Cortex of kidney (tissue), 1 donor: ENCODE measurements at places on chromosomes 12 and 14.

DNA sequence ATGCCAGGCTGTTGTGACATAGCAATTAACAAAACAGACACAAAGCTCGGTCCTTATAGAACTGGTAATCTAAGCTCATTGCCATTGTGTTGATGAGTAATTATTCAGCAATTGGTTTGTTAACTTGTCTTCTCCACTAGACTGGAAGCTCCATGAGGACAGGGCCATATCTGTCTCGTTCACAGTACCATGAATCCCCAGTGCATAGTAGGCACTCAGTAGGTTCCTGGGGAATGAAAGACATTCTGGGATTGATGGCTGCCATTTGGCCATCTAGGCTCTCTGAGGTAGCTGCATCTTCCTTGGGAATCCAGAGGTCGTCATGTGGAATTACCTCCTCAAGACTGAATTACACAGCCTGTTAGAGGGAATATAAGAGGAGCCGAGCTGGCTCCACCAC lies 177.3 kb downstream of the CHST11 start:
- no peak for DNase-seq

- DNase-seq, result no peak
Observed at GRCh38 chr12:124217508-124218242, 77.2 kb upstream of the RFLNA start.

GRCh38 chr12:5335069-5335468 lies 96.8 kb upstream of the NTF3 start:
- DNase-seq, result no peak

DNA sequence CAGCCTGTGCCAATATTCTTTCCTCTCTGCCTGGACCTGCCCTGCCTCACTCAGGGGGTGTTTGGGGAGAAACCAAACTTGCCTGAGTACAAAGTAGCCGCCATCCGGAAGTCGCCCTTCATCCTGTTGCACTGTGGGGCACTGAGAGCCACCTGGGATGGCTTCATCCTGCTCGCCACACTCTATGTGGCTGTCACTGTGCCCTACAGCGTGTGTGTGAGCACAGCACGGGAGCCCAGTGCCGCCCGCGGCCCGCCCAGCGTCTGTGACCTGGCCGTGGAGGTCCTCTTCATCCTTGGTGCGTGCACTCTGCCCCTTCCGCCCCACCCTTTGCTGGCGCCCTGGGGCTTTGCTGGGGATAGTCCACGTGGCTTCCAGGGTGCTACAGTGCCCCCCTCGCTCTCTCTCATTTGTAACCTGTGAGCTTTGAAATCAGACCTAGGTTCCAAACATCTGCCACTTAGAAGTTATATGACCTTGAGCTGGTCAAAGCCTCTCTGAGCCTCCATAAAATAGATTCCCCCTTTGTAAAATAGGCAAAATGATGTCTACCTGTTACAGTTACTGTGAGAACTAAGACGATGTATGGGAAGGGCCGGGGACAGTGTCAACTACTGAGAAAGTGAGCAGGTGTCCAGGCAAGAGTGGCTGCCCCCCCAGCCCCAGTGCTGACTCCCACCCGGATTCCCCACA lies 4.5 kb downstream of the KCNH3 start:
- DNase-seq, result no peak

- no peak for DNase-seq
Observed at GRCh38 chr12:45268672-45269411, 52.9 kb downstream of the ANO6 start.

DNA sequence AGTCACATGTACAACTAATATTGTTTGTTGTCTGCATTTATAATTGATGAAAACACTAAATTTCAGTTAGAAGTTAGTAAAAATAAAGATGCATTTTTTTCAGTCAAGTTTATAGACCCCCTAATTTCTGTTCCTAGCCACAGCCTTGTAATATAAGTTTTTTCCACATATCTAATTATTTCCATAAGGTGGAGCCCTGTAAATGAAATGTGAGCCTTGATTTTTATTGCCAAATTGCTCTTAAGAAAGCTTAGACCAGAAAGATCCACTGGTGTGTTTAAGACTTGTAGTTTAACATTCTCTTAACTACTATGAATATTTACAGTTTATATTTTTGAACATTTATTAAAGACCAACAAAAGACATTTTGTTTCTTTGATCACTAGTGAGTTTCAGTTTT lies 322.1 kb upstream of the RGS6 start:
- DNase-seq, result no peak

DNA sequence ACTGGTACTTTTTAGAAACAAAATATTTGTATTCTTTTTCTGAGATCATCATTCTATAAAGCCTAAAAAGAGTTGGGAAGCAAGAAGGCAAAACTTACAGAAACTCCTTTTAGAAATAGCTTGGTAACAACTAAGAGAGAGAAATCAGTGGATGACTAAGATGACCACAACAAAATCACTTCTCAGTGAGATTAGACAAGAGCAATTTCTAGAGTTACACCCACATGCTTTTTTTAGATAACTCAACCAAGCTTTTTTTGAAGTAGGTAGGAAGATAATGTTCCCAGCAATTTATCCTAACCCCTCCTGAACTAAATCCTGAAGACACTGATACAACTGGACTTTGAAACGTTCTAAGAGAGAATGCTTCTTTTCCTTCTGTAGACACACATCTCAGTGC lies 576.4 kb downstream of the SLC6A15 start:
- DNase-seq, result no peak

DNA sequence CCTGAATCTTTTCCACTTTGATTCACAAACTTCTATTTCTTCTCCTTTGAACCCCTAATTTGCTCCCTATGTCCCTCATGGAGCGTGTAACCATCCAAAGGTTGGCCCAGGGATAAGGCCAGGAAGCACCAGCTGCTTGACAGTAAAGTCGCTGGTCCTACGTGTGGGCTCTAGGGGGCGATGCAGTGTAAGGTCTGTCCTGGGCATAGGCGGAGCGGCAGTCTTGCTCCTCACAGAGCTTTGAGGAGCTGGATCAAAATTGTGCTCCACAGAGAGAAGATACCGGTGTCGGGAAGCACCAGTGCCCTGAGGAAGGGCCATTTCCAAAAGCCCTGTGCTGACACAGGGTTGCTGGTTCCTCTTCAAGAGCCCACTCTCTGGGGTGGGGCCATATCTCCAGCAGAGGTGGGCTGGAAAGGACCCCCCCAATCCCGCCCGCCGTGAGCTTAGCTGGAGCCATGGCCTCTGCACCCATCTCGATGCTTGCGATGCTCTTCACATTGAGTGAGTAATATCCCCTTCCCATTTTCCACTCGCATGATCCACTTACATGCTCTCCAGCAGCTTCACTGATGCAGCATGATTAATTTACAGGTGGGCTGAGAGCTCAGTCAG lies 49.9 kb upstream of the OR4E1 start:
- DNase-seq, result no peak
